K562 (cell line): ENCODE measurements at places on chromosomes 7 and 10.
A peak's percentile ranks its signal among the peaks of the same experiment; 100 is the strongest.

- H3K4me3 ChIP-seq = no peak overlapping the region
- no peaks in the 10 kb centered on the region for H3K4me1 ChIP-seq
- DNase-seq = no peak
Observed at GRCh38 chr10:116170815-116171250, 102.2 kb downstream of the GFRA1 start.

DNA sequence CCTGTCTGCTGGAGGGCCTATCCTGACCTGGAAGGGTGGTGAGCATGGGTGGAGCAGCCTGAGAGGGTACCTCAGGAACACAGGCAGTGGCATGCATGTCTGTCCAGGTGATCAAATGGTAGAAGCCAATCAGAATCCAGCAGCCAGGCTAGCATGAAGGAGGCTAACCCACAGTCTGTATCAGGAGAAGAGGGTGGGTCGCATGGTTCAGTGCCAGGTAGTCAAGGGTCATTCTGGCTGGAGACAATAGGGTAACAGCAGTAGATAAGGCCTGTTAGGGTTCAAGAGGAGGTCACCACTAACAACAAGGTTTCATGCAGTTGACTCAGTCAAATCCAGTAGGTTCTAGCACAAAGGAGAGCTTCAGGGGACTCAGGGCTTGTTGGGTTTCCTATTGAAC lies 10.4 kb downstream of the ALDH18A1 start:
- peaks cover 61% of the 10 kb centered on the region for H3K36me3 ChIP-seq
- H3K4me3 ChIP-seq = no peak overlapping the region
- DNase-seq = peak; percentile 19
- peaks cover 24% of the 10 kb centered on the region for H3K4me1 ChIP-seq

DNA sequence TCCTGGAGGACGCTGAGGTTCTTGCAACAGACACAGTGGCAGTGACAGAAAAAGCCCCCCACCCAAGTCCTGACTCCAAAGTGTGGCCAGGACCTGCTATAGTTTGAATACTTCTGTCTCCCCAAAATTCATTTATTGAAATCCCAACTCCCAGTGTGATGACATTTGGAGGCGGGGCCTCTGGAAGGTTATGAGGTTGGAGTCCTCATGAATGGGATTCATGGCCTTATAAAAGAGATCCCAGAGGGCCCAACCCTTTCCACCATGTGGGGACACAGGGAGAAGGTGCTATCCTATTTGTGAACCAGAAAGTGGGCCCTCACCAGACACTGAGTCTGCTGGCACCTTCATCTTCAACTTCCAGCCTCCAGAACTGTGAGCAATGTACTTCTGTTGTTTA lies 18.3 kb downstream of the ANXA11 start:
- DNase-seq = no peak
- H3K36me3 ChIP-seq = peaks cover 24% of the 10 kb centered on the region; the same call in 2 of the 3 replicates
- H3K4me3 ChIP-seq = no peak overlapping the region

GRCh38 chr10:98019784-98020183 lies 10.6 kb downstream of the CRTAC1 start:
- H3K27me3 ChIP-seq = peaks cover 5% of the 10 kb centered on the region; the same call in 1 of the 3 replicates
- no peak overlapping the region for H3K4me3 ChIP-seq
- no peaks in the 10 kb centered on the region for H3K36me3 ChIP-seq
- H3K4me1 ChIP-seq = no peaks in the 10 kb centered on the region
- no peak overlapping the region for H3K27ac ChIP-seq

- H3K4me1 ChIP-seq = no peaks in the 10 kb centered on the region
- no peak for DNase-seq
- peaks cover 8% of the 10 kb centered on the region; the same call in 1 of the 2 replicates for H3K27me3 ChIP-seq
- no peaks in the 10 kb centered on the region for H3K36me3 ChIP-seq
Observed at GRCh38 chr10:99375426-99375825, 46.3 kb downstream of the CNNM1 start.

DNA sequence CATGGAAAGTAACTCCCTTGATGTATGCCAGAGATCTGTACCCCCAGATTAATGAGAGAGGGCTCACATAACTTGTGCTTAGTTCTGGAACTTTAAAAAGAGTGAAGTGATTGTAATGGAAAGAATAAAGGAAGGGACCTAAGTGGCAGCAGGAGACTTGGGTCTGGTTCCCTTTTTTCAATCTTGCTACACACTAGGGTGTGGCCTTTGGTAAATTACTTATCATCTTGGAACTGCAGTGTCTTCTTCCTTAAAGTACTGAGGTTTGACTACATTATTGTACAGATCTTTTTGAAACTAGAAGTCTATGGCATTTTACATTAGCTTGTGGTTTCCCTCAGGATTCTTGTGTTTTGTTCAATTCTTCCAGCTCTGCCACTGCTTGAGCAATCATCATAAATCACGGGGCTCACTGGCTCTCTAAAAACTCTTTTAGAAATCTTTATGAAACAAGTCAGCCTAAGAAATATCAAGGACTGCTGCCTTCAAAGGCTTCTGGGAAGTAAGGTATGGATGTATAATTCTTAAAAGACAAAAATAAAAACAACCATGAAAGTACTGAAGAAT lies 22.5 kb upstream of the CHRM2 start:
- H3K4me3 ChIP-seq = no peak overlapping the region
- H3K4me1 ChIP-seq = no peaks in the 10 kb centered on the region
- no peak overlapping the region for H3K27ac ChIP-seq
- H3K27me3 ChIP-seq = no peaks in the 10 kb centered on the region
- no peak for DNase-seq

DNA sequence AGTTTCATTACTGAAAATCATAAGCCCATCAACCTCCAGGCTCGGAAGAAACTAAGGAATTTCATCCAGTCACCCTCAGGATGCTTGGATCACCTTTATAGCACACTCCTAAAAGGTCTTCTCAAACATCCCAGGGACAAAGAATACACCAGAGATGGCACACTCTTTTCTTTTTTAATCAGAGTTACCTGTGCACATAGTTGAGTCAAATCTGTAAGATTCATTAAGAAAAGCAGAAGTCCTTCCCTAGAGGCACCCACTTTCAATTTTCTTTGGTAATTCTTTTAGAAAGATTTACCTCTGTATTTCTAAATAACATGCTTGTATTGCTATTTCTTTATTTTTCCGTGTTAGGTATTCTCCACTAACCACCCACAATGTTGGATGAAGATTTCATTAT lies 50.6 kb upstream of the IL6 start:
- H3K27me3 ChIP-seq = no peaks in the 10 kb centered on the region
- no peaks in the 10 kb centered on the region; the same call in 2 of the 3 replicates for H3K36me3 ChIP-seq
- H3K4me1 ChIP-seq = peaks cover 81% of the 10 kb centered on the region

GRCh38 chr10:7090529-7090928 lies 320.3 kb downstream of the SFMBT2 start:
- H3K27ac ChIP-seq = no peak overlapping the region
- no peak overlapping the region for H3K4me3 ChIP-seq
- H3K27me3 ChIP-seq = no peaks in the 10 kb centered on the region
- DNase-seq = no peak
- no peaks in the 10 kb centered on the region for H3K36me3 ChIP-seq
- H3K4me1 ChIP-seq = no peaks in the 10 kb centered on the region

- H3K36me3 ChIP-seq = no peaks in the 10 kb centered on the region
- H3K27me3 ChIP-seq = no peaks in the 10 kb centered on the region
- H3K4me3 ChIP-seq = no peak overlapping the region
- no peaks in the 10 kb centered on the region for H3K4me1 ChIP-seq
- DNase-seq = no peak
Observed at GRCh38 chr7:16129431-16130110, 291.8 kb downstream of the CRPPA start.

- H3K27ac ChIP-seq = no peak overlapping the region
- peaks cover 46% of the 10 kb centered on the region for H3K27me3 ChIP-seq
- H3K4me1 ChIP-seq = peaks cover 7% of the 10 kb centered on the region
- no peak overlapping the region for H3K4me3 ChIP-seq
- no peak for DNase-seq
- H3K36me3 ChIP-seq = no peaks in the 10 kb centered on the region
Observed at GRCh38 chr7:44325811-44326241, 432 bp upstream of the CAMK2B start.

DNA sequence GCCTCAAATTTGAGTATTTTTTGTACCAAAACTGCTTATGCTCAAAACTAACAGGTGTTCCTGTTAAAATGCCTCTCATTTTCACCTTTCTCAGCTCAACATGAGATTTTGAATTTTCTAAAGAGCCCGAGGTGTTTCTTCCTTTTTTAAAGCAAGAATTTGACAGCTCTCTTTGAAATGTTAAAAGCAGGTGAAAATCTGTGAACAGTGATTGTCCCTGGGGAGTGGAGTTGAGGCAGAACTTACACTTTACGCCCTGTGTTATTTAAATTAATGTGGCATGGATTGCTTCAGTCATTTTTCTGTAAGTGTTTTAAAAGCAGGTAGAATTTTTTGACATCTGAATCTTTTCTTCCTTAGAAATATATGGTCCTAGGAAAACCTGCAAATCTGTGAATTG lies 9.2 kb upstream of the GPR15LG start:
- H3K4me1 ChIP-seq = no peaks in the 10 kb centered on the region
- no peak for DNase-seq
- peaks cover 30% of the 10 kb centered on the region for H3K27me3 ChIP-seq
- H3K36me3 ChIP-seq = no peaks in the 10 kb centered on the region
- H3K4me3 ChIP-seq = no peak overlapping the region
- no peak overlapping the region for H3K27ac ChIP-seq

GRCh38 chr10:80407812-80408241 lies 524 bp upstream of the PRXL2A start:
- no peak for DNase-seq
- no peak overlapping the region for H3K4me3 ChIP-seq
- H3K36me3 ChIP-seq = no peaks in the 10 kb centered on the region
- peaks cover 15% of the 10 kb centered on the region for H3K27me3 ChIP-seq

DNA sequence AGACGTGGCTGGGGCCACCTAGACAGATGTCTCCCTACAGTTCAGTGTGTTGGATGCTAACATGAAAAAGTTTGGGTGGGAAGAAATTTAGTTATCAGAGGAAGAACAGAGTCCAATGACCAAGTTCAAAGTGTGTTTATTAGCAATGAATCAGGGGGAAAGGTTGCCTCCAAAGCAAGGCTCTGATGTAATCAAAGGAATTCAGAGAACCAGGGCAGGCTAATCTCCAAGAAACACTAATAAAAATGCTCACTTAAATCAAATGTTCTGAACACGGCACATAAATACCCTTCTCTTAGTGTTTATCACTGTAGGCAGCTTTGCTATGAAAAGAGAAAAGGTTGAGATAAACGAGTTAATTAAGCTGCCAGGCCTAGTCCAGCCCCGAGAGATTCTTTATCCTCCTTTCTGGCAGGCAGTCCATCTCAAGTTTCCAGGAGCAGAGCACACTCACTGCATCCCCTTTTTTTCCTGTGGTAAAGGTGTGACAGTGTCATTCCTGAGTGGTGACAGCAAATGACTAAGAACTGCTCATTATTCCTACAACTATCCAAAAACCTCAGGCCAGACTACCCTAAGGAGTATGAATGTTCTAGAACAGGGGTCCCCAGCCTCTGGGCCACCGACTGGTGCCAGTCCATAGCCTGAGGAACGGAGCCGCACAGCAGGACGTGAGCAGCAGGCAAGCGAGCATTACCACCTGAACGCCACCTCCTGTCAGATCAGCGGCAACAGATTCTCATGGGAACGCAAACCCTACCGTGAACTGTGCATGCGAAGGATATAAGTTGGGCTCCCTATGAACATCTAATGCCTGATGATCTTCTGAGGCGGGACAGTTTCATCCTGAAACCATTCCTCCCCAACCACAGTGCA lies 66.9 kb upstream of the FHIP2A start:
- DNase-seq = no peak
- H3K4me3 ChIP-seq = no peak overlapping the region
- H3K36me3 ChIP-seq = no peaks in the 10 kb centered on the region
- H3K4me1 ChIP-seq = no peaks in the 10 kb centered on the region
